HT-29 (cell line): ENCODE measurements at places on chromosomes 3 and 15. TPM values are rescaled to one million over a fixed set of nuclear protein-coding genes. Genes with fewer than 3 reads are reported as not detected.

ST3GAL6 gene
- total RNA-seq = 0.25 and 3.6 TPM in 2 replicates

- DNase-seq = no peak
Observed at GRCh38 chr15:74159773-74160172, 13.7 kb upstream of the ISLR start.

- DNase-seq = no peak
Observed at GRCh38 chr3:81500039-81500438, 261.4 kb downstream of the GBE1 start.

DNA sequence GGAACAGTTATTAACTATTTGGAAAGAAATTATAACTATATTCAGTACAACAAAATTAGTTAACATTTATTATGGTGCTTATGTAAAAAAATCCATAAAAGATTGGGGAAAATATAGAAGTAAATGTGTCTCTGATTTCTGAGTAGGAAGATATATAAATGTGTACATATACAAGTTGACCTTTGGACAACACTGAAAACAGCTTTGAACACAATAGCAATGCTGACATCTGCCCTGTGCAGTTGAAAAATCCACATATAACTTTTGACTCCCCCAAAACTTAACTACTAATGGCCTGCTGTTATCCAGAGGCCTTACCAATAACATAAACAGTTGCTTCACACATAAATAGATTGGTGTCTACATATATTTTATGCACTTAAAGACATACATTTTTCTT lies 12.3 kb downstream of the TIMMDC1 start:
- no peak for DNase-seq

RHO gene
- not detected in 2 replicates for total RNA-seq

TNNC1 gene
- 5.7 and 6.5 TPM in 2 replicates for total RNA-seq

TM4SF18 gene
- total RNA-seq = 0.29 TPM in 1 of 2 replicates, not detected in the other

DNA sequence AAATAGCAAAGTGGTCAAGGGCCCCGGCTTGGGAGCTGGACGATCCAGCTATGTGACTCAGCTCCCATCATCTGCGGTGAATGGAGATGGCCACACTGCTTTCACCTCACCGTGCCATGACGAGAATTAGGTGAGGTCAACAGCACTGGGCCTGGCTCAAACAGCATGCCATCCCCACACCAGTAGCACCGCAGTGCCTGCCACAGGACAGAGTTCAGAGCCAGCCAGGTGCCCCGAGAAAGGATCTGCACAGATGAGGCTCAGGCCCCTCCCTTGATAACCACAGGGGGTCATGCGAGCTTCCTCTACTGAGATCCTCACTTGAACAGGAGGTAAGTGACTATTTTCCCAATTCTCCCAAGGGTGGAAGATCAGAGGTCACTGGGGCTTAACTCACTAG lies 29.4 kb downstream of the ZXDC start:
- no peak for DNase-seq

DNA sequence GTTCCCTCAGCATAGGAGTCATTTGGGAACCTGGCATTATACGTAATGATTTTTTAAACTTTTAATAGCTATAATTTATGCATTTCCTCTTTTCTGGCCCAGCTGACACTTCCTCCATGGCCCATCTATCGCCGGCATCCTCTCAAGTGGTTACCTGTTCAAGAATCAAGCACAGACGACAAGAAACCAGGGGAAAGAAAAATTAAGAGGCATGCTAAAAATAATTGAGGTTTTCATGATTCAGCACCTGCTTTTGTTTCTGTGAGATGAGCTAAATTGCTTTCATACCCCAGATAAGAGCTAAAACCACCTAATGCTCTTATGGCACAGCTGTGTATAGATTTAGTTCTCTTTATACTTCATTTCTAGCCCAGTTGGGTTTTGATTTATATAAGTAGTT lies 1.7 kb downstream of the SPCS1 start:
- no peak for DNase-seq

GABRB3 gene
- not detected in 2 replicates for total RNA-seq

- peak; percentile 84 for DNase-seq
Observed at GRCh38 chr3:111715911-111716523, 120.9 kb upstream of the ZBED2 start.

RLBP1 gene
- 0.18 TPM in 1 of 2 replicates, not detected in the other for total RNA-seq

PLSCR5 gene
- not detected in 2 replicates for total RNA-seq

GRCh38 chr3:127763816-127764215 lies 58.5 kb downstream of the MGLL start:
- no peak for DNase-seq

DNA sequence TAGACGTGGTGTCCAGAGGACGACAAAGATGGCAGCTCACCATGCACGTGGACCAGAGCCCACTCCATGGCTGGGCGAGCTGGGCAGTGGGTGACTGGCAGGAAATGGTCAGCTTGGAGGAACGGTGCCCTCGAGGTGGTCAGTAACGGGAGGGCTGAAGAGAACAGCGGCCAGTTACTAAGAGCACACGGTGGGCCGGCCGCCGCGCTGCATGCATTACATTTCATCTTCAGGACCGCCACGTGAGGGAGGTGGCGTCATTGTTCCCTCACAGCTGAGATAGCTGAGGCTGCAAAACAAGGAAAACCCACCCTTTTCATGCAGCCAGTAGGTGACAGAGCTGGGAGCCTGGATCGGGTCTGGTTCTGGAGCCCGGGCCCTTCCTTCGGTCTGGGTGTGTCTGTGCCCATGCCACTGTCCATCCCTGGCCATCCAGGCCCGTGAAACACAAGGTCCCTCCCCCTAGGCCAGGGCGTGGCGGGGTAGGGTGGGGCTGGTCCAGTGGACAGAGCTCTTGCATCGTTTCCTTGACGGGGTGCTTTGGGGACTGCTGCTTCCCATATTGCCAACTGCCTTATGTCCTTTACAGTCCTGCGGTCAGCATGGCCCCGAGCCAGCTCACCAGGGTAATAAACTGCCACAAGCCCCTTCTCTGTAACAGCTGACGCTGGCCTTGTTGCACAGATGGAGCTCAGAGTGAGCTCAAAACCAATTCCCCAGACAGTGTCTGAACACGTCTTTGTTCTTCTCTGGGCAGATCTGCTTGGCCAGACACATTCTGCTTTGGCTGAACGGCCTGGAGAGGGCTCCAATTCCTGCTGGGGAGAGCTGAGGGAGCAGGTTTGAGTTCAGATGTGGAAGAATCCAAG lies 51.8 kb downstream of the RGMA start:
- DNase-seq = peak; percentile 14

DNA sequence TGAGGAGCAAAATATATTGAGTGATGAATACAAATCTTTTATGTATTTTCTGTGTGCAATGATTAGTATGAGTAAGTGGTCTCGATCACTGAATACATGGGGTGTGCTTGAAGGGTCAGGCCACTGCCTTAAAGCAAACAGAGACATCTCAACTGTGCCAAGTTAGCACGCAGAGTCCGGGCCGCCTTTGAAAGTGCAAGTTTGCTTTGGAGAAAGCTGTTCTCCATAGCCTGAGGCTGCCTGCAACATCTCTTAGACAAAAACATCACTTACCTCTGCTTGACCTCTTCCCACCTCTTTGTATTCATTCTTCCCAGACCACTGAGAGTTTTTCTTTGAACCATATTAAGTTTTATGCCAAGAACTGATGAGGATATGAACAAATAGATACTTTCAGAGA lies 267.0 kb downstream of the ZBTB20 start:
- DNase-seq = no peak

GRCh38 chr15:61186905-61187741 lies 42.0 kb downstream of the RORA start:
- no peak for DNase-seq

PEX11A gene
- total RNA-seq = 5.8 and 8.8 TPM in 2 replicates
